ENCODE measurements at places on chromosomes 7 and 10. TPM values are rescaled to one million over a fixed set of nuclear protein-coding genes. Genes with fewer than 3 reads are reported as not detected.

The SH2D4B gene
- not detected for total RNA-seq

The THNSL1 gene
- total RNA-seq = 1.8 TPM

The TMEM196 gene
- not detected for total RNA-seq

The KNDC1 gene
- total RNA-seq = not detected

The SPDYE1 gene
- total RNA-seq = not detected

The DPP6 gene
- total RNA-seq = not detected

The FRAT1 gene
- 3.3 TPM for total RNA-seq

The KCP gene
- total RNA-seq = not detected

The SLC39A12 gene
- not detected for total RNA-seq

The ACTA2 gene
- total RNA-seq = 106 TPM

The PRKG1 gene
- total RNA-seq = 1.6 TPM

The TNS3 gene
- 62.3 TPM for total RNA-seq

The CTAGE4 gene
- total RNA-seq = not detected

The ACSL5 gene
- total RNA-seq = 22.5 TPM

The IGF2BP3 gene
- 98.3 TPM for total RNA-seq

The RADIL gene
- 3.4 TPM for total RNA-seq

The GPER1 gene
- total RNA-seq = 1.8 TPM

The PLXDC2 gene
- 0.92 TPM for total RNA-seq

The SPDYE9 gene
- total RNA-seq = not detected

The SCD gene
- 140 TPM for total RNA-seq

The MTERF1 gene
- total RNA-seq = 7.2 TPM

The EEF1AKMT2 gene
- 13.4 TPM for total RNA-seq

The ZSWIM8 gene
- 83.3 TPM for total RNA-seq

The PDIA4 gene
- 324 TPM for total RNA-seq

The KAZALD1 gene
- 0.12 TPM for total RNA-seq

The PPIF gene
- 31.6 TPM for total RNA-seq

The HOXA2 gene
- 0.24 TPM for total RNA-seq

The CHCHD2 gene
- 395 TPM for total RNA-seq

The ADAM22 gene
- 1.1 TPM for total RNA-seq

The DKK1 gene
- total RNA-seq = 33.0 TPM

The SKIDA1 gene
- total RNA-seq = 1.2 TPM

The DOCK1 gene
- 90.4 TPM for total RNA-seq

The C10orf67 gene
- total RNA-seq = not detected

The CHAT gene
- total RNA-seq = not detected

The ST8SIA6 gene
- not detected for total RNA-seq

The IKZF1 gene
- total RNA-seq = not detected

The C7orf57 gene
- 0.64 TPM for total RNA-seq

The ENKUR gene
- not detected for total RNA-seq

The NSUN5 gene
- 11.9 TPM for total RNA-seq

The LRMDA gene
- 25.7 TPM for total RNA-seq

The CYP2E1 gene
- total RNA-seq = not detected

The TMEM270 gene
- total RNA-seq = not detected

The CDK14 gene
- 3.9 TPM for total RNA-seq

The CFAP70 gene
- total RNA-seq = 0.39 TPM

The PWWP2B gene
- total RNA-seq = 17.3 TPM

The ERVW-1 gene
- not detected for total RNA-seq

The LIPK gene
- not detected for total RNA-seq

The SPDYE11 gene
- not detected for total RNA-seq
